ENCODE measurements at places on chromosomes 2 and 18. TPM values are rescaled to one million over a fixed set of nuclear protein-coding genes. Genes with fewer than 3 reads are reported as not detected.

The FOXI3 gene
- polyA plus RNA-seq = 1.1 TPM

The ATL2 gene
- 25.7 TPM for polyA plus RNA-seq

The LOXHD1 gene
- not detected for polyA plus RNA-seq

The COL5A2 gene
- 6.7 TPM for polyA plus RNA-seq

The LRP1B gene
- polyA plus RNA-seq = 0.15 TPM

The GPR39 gene
- 0.17 TPM for polyA plus RNA-seq

The TMEM214 gene
- 16.2 TPM for polyA plus RNA-seq

The CACNB4 gene
- polyA plus RNA-seq = 2.7 TPM

The PHLPP1 gene
- polyA plus RNA-seq = 15.7 TPM

DNA sequence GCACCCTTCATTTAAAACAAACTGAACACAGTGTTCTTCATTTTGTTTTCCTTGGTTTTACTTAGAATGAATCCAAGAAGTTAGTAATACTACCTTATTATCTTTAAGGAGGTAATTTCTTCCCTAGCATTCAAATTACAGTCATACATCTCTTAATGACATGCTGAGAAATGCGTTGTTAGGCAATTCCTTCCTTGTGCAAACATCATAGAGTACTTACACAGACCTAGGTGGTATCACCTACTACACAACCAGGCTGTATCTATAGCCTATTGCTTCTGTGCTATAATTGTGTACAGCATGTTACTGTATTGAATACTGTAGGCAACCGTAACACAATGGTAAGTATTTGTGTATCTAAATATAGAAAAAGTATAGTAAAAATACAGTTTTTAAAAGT, 8.4 kb upstream of the CABYR start:
- DNase-seq = no peak
- H3K4me1 ChIP-seq = no peaks in the 10 kb centered on the region
- H3K4me3 ChIP-seq = no peak overlapping the region
- H3K36me3 ChIP-seq = peaks cover 38% of the 10 kb centered on the region
- no peak overlapping the region for H3K27ac ChIP-seq

DNA sequence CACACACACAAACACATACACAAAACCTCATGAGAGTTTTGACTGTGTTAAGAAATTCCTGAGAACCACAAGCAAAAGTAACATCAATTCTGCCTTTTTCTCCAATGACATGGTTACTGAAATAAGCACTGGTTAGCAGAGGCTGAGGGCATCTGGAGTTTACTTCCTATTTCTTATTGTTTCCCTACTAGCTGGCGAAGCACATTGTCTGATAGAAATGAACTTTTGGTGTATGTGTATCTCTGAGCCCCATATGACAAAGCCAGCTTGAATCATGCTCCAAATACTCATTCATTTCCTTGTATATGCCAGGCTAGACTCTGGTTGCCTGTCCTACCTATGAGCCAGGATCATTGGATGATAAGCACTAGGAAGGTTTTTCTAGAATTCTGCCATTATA, 203.1 kb downstream of the NCKAP5 start:
- H3K27ac ChIP-seq = no peak overlapping the region
- H3K4me3 ChIP-seq = no peak overlapping the region
- no peak for DNase-seq
- peaks cover 9% of the 10 kb centered on the region for H3K4me1 ChIP-seq
- H3K36me3 ChIP-seq = no peaks in the 10 kb centered on the region
- H3K27me3 ChIP-seq = no peaks in the 10 kb centered on the region

DNA sequence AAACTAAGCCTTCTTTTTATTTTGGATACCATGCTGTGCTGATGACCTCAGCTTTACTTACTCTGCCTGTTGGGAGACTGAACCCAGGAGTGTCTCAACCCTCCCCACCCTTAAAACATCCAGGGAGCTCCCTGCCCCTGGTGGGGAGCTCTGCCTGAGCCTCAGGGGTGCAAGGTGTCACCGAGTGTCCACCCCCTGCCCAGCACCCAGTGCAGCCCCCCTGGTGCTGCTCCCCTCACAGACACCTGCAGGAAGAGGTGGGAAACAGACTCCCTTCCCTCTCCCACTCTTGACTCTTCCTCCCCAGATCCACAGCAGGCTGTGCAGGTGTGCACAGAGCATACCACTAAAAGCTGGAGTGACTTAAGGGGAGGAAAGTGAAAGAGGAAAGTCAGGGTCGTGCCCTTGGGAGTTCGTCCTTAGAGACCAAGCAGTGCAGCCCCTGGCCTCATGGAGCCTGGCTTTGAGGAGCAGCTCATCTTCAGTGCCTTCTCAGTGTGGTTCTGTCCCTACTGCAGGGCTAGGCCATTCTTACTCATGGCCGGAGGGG, 51.3 kb downstream of the MYO7B start:
- DNase-seq = no peak
- H3K27me3 ChIP-seq = no peaks in the 10 kb centered on the region
- no peak overlapping the region for H3K27ac ChIP-seq
- H3K36me3 ChIP-seq = no peaks in the 10 kb centered on the region
- H3K4me1 ChIP-seq = no peaks in the 10 kb centered on the region

DNA sequence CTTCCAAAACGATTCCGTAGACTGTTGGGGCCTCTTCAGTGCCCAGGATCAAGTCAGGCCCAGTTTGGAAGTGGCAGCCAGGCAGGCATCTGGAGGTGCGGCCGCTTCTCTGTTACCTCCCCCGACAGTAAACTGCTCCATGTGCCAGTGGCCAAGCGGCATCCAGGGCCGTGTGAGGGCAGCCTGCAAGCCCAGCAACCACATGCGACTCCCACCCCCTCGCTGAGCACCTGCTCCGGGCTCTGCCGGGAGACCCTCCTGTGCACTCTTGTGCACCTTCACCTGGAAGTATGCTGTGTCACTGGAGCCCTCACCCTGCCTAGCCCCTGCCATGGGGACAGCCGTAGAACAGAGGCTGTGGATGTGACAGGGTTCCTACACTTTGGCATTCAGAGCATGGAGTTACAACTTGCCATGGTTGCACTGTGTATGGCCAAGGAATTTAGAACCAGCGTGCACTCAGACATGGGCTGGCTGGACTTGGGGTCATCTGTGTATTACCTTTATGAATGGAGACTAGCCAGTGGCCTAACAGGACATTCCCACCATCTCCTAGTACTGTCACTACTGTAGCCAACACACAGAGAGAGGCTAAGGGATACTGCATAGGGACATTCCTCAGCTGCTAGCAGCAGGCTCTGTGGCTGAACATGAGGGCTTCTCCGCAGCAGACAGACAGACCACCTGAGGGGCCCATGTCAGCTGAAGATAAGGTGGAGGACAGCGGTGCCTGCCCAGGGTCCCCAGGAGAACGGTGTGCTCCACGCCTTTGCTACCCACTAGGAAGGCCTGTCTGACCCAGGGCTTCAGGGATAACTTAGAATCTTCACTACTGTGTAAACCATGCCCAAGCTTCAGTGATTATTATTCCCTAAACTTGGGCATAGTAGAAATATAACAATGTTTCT, 25.0 kb upstream of the FAHD2A start:
- DNase-seq = no peak
- H3K4me3 ChIP-seq = no peak overlapping the region
- no peaks in the 10 kb centered on the region for H3K36me3 ChIP-seq
- no peak overlapping the region for H3K27ac ChIP-seq
- no peaks in the 10 kb centered on the region for H3K27me3 ChIP-seq

GRCh38 chr2:172270278-172271079, 156.9 kb upstream of the ITGA6 start:
- H3K4me3 ChIP-seq = no peak overlapping the region
- no peaks in the 10 kb centered on the region for H3K27me3 ChIP-seq
- peaks cover 29% of the 10 kb centered on the region for H3K4me1 ChIP-seq

DNA sequence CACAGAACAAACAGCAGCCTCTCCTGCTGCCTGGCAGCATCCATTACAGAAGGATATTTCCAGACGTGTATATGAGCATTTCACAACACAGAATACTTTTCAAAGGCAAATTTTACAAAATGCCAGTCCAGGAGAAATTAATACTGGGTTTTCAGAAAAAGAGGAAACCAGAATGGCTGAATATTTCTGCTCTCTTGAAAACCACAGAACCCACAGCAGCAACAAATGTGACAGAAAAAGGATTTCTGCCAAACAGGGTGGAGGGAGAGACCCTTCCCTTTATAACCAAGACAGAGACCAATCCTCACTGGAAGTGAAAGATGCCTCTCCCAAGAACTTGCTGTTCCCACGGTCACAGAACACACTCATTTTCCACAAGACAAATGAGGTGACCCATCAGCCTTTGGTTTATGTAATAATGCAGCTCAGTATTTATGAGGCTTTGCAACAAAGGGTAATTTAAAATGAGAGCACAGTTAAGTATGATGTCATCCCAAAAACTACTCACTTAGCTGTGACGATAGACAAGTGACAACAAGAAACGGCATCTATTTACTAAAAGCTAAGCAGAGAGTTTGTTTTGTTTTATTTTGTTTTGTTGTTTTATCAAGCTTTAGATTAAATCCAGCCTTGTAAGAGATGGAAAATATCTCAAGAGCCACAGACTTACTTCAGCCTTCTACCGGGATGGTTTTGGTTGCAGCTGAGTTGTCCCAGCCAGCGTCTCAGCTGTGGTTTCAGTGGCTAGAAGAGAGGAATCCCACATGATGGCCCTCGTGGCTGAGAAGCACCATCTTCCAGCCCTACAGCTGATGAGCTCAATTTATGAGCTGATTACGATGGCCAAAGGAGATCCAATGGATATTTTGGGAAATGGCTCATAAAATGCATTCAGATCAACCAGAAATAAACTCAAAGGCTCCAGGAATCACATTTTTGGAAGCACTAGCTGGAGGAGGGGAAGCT, 249.3 kb upstream of the AGAP1 start:
- H3K4me1 ChIP-seq = no peaks in the 10 kb centered on the region
- H3K4me3 ChIP-seq = no peak overlapping the region
- H3K36me3 ChIP-seq = no peaks in the 10 kb centered on the region
- no peak for DNase-seq
- no peak overlapping the region for H3K27ac ChIP-seq
- no peaks in the 10 kb centered on the region for H3K27me3 ChIP-seq

GRCh38 chr18:57440331-57441070, 5.3 kb downstream of the ONECUT2 start:
- peak; percentile 58 for DNase-seq
- peaks cover 97% of the 10 kb centered on the region for H3K27me3 ChIP-seq
- H3K27ac ChIP-seq = no peak overlapping the region
- H3K36me3 ChIP-seq = no peaks in the 10 kb centered on the region
- peaks cover 47% of the 10 kb centered on the region for H3K4me1 ChIP-seq
- H3K4me3 ChIP-seq = peak overlapping the region; percentile 71

DNA sequence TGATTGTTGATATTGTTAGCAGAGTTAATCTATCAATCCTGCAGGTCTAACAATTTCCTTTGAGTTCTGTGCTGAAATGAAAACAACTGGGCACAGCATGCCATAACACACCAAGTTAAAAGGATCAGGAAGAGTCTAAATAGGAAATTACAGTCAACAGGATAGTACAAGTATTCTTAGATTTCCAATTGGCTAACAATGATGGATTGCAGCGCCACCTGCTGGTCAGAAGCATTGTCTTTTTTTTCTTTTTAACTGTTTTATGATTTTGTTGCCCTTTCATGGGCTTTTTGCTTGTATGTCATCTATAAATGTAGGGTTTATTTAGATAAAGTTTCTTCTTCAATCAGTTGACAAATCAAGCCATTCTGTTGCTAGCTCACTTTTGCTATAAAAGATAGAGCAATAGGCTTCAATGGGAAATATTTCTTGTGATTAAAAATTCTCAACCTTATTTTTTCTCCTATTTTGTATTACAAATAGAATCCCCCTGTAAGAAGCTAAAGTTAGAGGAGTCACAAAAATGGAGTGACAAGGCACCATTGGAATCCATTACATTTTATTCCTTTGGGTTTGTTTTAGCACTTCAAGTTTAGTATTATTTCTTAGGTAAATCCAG, 40.8 kb upstream of the RPRM start:
- no peaks in the 10 kb centered on the region for H3K36me3 ChIP-seq
- H3K4me3 ChIP-seq = no peak overlapping the region
- no peaks in the 10 kb centered on the region for H3K27me3 ChIP-seq

- H3K27ac ChIP-seq = no peak overlapping the region
- H3K4me1 ChIP-seq = peaks cover 8% of the 10 kb centered on the region
- DNase-seq = no peak
- H3K36me3 ChIP-seq = no peaks in the 10 kb centered on the region
Measured at GRCh38 chr2:223090039-223090438, 38.0 kb downstream of the KCNE4 start.

DNA sequence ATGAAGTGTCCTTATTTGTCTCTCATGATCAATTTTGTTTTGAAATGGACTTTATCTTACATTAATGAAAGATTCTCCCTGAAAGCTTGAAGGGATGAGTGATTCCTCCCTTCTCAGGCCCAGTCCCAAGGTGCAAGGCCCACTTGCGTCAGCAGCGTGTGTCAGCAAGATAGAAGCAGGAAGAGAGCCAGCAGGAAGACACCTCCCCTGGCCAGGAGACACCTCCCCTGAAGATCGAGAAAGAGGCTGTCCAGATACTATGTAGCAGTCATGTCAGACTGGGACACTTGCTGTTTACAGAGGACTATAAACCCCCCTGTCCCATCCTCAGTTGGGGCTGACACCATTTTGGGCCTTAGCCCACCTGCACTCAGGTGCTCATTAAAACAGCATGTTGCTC, 38.3 kb downstream of the TIMM21 start:
- no peak overlapping the region for H3K27ac ChIP-seq
- H3K27me3 ChIP-seq = no peaks in the 10 kb centered on the region
- no peak overlapping the region for H3K4me3 ChIP-seq
- peaks cover 26% of the 10 kb centered on the region for H3K4me1 ChIP-seq
- DNase-seq = no peak

GRCh38 chr2:77294474-77294873, 227.7 kb downstream of the LRRTM4 start:
- no peaks in the 10 kb centered on the region for H3K27me3 ChIP-seq
- DNase-seq = no peak
- H3K27ac ChIP-seq = no peak overlapping the region
- H3K4me1 ChIP-seq = no peaks in the 10 kb centered on the region
- H3K4me3 ChIP-seq = no peak overlapping the region

GRCh38 chr2:231800493-231801091, 14.3 kb downstream of the COPS7B start:
- no peak overlapping the region for H3K4me3 ChIP-seq
- H3K27ac ChIP-seq = no peak overlapping the region
- no peaks in the 10 kb centered on the region for H3K27me3 ChIP-seq
- peak; percentile 81 for DNase-seq
- H3K36me3 ChIP-seq = peaks cover 23% of the 10 kb centered on the region
